Hematopoietic multipotent progenitor cell treated with erythropoietin and hydrocortisone succinate and interleukin-3 and kit ligand, for 17 days (in vitro differentiated cells): ENCODE measurements at places on chromosomes 5 and 9.
A peak's percentile ranks its signal among the peaks of the same experiment; 100 is the strongest.

DNA sequence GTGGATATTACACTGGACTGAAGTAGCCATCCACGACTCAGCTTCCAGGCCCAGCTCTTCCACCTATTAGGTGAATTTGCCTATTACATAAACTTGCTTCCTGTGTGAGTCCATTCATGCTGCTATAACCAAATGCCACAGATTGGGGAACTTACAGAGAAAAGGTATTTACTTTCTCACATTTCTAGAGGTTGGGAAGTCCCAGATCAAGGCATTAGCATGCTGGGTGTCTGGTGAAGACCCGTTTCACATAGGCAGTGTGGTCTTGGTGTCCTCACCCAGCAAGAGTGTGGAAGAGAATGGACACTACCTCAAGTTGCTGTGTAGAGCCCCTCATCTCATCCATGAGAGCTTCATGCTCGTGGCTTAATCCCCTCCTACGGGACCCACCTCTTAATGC lies 282.6 kb downstream of the IRX1 start:
- DNase-seq, result no peak

DNA sequence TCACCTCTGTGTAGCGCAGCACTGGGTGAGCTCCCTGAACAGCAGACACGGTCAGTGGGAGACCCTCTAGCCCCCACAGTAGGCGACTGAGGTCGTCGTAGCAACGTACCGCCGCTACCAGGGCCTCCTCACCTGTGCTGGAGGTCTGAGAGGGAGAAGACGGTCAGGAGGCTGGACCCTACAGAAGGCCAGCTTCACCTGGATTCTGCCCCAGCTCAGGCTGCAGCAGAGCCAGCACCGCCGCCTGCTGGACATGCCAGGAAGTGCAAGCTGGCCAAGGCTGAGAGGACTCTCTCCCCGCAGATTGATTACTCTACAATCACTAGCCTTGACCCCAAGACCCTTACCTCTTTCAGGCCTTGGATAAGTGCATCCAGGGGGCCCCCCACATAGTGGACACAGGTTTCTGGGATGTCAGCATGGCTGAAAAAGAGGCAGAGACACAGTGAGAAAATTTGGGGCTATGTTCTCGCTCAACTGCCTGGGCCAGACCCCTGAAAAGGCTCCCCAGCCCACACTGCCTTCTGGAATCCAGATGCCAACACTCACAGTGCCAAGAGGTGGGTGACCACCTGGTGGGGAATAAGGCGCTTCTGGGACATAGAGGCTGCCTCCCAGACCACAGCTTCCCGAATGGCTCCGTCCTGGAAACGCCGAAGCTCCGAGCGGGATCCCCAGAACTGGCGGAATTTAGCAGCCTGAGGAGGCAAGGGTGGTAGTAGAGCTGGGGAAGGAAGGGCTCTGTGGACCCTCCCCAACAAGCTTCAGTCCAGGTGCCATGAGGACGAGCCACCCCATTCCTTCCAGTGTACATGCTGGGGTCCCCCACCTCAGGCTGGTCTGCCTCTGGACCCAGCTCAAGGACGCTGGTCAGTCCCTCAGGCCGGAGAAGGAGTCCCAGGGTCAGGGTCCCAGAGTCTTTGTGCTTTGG lies 6.9 kb downstream of the NOL6 start:
- peak; percentile 78 for DNase-seq

DNA sequence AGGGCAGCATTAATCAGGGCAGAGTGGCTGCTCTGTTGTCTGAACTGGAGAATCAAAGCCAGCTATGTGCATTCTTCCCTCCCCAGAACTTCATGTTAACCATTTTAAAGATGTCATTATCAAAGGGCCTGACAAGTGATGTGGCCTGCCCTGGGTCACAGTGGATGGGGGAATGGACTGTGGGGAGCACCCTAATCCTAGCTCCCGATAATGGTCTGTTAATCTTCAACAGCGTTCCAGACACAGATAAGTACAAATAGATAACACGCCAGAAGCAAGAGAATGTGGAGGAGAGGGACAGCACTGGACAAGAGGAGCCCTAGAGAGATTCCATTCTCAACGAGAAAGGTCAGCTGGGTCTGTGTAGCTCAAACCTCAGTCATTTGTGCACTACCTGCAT lies 77.5 kb downstream of the DPYSL3 start:
- DNase-seq, result no peak

DNA sequence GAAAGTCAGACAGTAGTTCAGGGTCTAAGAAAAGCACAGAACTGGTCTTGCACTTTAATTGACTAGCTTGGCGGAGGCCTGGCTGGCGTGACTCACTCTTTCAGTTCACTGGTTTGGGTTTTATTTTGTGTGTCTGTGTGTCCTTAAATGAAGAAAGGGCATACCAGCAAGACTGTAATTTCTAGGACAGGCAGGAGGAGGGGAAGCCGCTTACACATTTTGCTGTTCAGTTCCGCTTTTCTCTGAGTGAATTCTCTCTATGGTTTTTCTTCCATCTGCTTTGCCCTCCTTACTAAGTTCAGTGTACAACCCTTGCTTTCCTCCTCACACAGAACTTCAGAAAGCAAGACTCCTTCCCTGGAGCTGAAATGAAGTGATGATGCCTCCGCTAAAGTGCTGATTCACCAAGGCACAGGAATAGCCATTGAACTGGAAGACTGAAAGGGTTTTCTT lies 150.8 kb downstream of the MEF2C start:
- peak; percentile 17 for DNase-seq

DNA sequence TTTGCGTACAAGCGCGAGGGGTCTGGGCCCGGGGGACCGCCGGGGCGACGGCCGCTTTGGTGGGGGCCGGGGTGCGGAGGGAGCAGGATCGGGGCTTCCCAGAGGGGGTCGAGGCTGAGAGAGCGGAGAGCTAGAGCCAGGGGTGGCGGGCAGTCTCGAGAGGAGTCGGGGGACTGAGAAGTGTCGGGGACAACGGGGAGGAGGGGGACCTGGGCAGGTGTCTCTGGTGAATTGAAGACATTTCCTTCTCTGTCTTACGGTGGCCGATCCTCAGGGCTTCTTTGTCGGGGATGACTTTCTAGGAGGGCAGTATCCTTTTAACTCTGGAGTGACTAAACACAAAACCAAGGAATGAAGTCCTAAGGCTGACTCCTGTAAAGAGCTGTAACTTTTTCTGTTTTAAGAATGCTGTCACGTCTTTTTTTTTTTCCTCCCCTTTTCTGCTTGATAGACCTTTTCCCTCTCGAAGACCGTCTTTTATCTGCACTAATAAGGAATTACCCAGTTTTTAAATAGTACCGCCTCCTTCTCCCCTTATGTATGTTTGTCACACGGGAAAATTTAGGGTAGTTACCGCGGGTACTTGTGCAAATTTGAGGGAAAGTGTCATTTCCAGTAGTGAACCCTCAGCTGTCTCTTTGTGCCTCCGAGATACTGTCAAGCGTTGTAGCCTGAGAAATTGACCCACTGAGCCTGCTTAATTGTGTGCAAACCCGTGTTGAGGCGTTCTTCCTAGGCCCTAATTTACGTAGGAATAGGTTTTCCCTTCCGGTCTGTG lies 822 bp downstream of the DENND4C start:
- DNase-seq, result peak; percentile 27

DNA sequence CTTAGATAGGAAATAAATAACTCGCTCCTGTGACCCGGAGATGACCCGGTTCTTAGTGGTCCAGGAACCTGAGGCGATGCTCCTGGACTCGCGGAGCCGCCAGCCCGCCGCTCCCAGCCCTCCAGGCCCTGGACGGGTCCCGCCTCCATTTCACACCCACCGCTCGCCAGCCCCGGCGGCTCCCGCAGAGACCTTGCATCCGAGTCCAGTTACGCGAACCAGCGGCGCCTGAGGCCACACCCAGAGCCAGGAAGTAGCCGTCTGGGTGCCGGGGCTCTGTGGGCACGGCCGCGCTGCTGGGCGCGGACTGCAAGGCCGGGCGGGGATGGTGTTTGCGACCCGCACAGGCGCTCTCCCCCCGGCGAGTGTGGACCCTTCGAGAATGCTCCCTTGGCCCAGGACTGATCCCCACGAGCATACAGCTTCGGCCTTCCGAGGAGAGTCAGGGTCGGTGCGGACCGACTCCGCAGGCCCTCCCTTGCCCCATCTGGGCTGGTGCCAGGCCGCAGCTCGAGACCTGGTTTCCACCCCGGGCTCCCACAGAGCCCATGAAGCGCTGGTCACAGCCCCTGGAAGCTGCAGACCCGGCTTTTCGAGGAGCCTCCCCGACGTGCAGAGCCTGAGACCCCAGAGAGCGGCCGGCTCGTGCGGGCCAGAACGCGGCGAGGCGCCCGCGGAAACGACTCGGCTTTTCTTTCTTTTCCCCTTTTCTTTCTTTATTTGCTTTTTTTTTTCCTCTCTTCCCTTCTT lies 5.2 kb upstream of the BARX1 start:
- no peak for DNase-seq

DNA sequence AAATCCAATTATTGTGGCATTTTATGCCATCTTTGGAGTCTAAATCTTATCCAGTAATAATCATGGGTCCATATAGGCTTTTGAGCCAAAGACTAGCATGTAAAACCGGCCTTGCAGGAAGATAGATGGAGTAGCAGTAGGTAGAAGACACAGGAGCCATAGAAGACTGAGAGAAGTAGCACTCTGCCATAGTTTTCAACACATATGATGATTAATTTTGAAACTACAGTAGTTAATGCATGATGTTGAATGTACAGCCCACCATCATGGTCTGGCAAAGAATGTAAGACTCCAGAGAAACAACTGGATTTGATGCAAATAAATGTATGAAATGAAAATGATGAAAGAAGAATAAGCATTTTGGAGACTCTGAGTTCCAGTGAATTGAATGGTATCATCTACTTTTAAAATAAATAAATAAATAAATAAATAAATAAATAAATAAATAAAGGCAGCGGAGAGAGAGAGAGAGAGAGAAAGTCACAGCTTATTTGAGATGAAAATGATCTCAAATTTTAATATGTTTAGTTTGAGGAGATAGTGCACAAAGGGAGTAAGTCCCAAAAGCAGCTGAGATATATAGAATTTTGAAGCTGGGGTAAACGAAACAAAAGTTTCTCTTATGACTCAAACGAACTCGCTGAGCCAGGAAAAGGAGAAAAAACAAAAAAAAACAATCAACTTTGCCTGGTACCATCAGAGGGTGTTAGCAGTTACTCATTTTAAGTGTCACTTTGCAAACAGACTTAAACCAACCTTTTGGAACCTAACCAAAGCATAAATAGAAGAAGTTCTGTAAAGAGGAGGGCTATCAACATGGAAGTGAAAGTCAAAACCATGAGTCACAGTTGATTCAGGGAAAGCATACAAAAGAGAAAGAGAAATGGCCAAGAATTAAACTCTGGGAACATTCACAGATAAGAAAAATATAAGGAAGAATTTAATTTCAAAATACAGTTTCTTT lies 388.7 kb downstream of the CETN3 start:
- DNase-seq, result no peak

DNA sequence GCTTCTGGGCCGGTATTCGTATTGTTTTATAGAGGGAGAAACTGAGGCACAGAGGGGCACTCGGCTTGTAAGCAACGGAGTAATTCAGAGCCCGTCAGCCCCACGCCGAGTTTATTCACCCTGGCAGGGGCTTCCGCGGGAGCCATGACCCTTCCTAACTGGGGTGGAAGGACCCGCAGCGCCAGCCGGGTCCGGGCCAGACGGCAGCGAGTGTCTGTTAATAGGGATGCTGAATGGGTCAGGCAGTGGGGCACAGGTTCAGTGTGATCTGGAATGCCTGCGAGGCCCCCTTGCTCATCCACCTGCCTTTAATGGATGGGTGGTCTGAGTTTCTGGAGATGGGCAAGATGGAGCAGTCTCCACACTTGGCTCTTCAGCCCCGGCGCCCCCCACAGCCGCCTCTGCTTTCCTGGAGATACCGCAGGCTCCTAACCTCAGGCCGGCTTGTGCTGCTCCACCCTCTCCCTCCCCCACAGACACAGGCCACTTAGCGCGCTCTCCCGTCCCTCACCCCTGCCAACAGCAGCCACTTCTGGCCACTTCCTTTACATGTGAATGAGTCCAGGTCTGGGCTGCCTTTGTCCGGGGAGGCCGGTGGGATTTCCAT lies 147.1 kb downstream of the ERCC6L2 start:
- no peak for DNase-seq

- no peak for DNase-seq
Observed at GRCh38 chr5:116355819-116356601, 218.6 kb downstream of the SEMA6A start.

DNA sequence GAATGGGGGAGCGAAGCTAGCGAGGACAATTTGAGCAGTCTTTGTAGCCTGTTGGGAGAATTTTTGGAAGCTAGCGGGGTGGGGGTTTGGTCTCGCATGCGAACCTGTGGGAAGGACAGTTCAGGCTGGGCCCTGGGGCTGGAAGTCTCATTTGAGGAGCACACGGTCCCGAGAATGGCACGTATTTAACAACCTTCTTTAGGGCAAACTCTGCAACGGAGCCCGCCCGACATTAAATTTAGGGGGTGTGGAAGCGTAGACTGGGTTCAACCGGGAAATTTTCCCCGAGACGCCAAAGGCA lies 35.2 kb upstream of the NFIB start:
- DNase-seq, result no peak

GRCh38 chr9:127534931-127535330 lies 77.1 kb upstream of the STXBP1 start:
- DNase-seq, result no peak

GRCh38 chr9:83557317-83557716 lies 19.1 kb upstream of the FRMD3 start:
- no peak for DNase-seq

- no peak for DNase-seq
Observed at GRCh38 chr9:90024409-90024808, 419.6 kb downstream of the GADD45G start.

DNA sequence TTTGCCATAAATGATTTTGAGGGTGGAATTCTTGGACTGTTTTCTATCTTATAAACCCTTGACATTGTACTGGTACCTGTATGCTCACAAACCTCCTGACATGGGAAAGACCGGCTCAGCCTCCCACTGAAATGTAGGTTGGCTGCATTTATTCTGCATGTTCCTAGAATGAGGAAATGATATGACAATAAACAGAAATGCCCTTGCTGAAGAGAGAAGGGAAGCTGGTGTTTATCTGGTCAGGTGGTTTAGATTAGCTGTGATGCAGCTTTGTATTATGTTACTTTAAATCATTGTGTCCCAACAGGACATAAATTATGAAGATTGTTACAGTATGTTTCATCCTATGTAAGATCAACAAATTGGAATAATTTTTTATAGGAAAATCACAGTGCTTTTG lies 23.1 kb upstream of the CATSPER3 start:
- DNase-seq, result no peak

DNA sequence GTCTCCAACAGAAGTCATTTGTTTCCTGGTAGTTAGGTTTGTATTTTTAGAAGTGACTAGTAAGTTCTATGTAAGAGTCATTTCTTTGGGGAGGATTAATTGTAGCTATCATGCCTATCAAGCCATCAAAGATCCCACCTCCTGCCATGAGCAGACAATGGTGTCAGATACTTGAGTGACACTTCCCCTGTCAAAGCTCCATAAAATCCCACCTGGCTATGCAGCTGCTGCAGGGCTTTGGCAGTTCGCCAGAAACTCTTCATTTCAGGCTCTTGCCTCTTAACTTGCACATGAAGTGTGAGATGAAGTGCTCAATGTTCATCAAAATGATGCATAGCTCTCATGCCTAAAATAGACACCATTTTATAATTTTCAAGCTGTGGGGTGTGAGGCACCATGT lies 312.1 kb downstream of the CDH12 start:
- DNase-seq, result no peak
